ENCODE measurements at places on chromosomes 1 and 21.

DNA sequence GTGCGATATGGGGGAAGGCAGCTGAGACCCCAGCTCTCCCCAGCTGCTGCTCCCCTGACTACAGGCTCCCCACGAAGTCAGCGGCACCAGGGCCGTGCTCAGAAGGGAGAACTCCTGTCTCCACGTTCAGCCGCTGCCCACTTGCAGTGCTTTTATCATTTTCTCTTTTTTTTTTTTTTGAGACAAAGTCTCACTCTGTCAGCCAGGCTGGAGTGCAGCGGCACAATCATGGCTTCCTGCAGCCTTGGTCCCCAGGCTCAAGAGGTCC lies 933 bp upstream of the FTCD start:
- DNase-seq = peak; percentile 12

- DNase-seq = peak; percentile 88
Observed at GRCh38 chr1:26408604-26409003, 2.0 kb upstream of the LIN28A start.

DNA sequence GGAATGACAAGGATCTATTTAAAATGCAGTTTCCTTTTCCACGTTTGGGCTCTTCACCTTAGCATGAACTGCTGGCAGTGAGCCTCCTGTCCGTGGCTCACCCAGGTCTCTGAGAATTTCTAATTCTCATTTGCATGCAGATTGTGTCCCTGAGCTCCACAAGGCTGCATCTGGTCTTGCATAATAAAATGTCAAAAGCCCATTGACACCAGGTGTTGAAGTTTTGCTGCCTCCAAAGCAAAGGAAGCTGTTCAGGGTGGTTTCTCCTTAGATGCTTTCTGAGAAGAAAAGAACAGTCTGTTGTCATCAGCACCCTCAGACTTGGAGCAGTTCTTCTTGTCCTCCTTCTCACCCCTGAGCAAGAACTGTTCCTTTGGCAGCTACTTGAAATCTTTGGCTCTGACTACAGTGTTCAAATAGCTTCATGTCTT lies 433.1 kb upstream of the KAZN start:
- DNase-seq = no peak

GRCh38 chr1:221881805-221882581 lies 140.1 kb upstream of the DUSP10 start:
- DNase-seq = no peak

DNA sequence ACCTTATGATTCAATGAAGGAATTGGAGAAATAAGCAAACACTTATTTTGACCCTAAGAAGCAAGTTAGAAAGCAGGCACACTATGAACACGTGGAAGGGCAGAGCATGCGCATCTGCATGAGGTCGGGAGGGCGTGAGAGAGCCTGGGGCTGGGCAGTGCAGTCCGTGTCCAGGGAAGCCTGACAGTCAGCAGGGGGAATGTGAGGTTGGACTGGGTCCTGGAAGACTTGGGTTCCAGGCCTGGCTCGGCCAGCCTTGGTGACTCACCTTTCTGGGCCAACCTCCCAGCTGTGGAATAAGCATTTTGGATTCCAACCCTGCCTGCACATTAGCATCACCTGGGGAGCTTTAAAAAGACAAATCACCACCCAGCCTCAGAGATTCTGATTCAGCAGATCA lies 26.6 kb upstream of the LMX1A start:
- no peak for DNase-seq
